HTR-8/SVneo (cell line): ENCODE measurements at places on chromosomes 2 and 18.

- no peak for DNase-seq
Measured at GRCh38 chr2:227103583-227103982, 60.4 kb downstream of the COL4A4 start.

- no peak for DNase-seq
Measured at GRCh38 chr18:77648411-77648810, 398.8 kb downstream of the GALR1 start.

- peak; percentile 63 for DNase-seq
Measured at GRCh38 chr2:1744446-1745170, at the start of gene PXDN. TSS of gene PXDN (minus strand) at chr2:1744515. CDS start at chr2:1744455, 60 bp downstream.

DNA sequence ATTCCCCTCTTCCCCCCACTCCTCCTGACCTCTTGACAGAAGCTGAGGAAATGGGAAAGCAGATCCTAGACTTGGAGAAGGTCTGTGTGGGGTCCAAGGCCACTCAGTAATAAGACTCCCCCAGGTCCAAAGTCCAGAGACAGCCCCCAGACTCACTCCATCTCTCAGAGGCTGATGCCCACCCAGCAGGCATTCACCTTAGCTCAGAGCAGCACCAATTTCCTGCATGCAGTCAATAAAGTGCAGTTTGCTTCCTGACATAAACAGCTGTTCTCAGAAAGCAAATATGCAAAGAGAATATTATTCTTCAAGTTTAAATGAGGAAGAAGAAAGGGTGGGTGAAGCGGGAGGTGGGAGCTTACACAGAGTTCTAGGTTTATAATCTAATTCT lies 84.1 kb upstream of the RTN4 start:
- DNase-seq: no peak

GRCh38 chr2:58967736-58968135 lies 726.6 kb upstream of the FANCL start:
- DNase-seq: no peak
